ENCODE measurements at places on chromosomes 2 and 18.

GRCh38 chr2:226531061-226531810 lies 268.4 kb downstream of the IRS1 start:
- no peak for DNase-seq

DNA sequence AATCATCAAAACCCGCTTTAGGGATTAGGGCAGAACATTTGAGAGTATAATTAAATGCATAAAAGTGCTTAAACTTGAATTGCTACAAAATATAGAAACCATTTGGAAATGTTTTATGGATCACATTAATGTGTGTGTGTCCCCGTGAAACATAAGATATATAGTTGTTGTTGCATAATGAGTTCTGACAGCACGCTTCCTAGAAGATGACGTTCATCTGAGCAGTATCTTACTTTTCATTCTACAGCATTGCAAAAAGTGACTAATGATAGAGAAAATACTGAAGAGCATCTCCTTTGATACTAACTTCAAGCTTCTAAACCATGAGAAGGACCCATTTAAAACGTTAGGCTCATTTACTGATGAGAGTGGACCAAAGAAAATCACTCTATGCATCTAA lies 63.7 kb downstream of the SLC8A1 start:
- DNase-seq = no peak

DNA sequence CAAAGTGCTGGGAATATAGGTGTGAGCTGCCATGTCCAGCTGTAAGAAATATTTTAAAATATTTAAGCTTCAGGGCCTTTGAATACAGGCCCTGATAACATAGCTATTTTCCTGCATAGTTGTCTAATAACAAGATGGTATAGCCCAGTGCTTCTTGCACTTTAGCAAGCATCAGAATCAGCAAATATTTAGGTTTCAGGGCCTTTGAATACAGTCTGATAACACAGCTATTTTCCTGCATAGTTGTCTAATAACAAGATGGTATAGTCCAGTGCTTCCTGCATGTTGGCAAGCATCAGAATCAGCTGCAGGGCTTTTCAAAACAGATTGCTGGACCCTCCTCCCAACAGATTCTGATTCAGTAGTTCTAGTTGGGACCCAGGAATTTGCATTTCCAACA lies 5.6 kb downstream of the GEMIN6 start:
- no peak for DNase-seq

DNA sequence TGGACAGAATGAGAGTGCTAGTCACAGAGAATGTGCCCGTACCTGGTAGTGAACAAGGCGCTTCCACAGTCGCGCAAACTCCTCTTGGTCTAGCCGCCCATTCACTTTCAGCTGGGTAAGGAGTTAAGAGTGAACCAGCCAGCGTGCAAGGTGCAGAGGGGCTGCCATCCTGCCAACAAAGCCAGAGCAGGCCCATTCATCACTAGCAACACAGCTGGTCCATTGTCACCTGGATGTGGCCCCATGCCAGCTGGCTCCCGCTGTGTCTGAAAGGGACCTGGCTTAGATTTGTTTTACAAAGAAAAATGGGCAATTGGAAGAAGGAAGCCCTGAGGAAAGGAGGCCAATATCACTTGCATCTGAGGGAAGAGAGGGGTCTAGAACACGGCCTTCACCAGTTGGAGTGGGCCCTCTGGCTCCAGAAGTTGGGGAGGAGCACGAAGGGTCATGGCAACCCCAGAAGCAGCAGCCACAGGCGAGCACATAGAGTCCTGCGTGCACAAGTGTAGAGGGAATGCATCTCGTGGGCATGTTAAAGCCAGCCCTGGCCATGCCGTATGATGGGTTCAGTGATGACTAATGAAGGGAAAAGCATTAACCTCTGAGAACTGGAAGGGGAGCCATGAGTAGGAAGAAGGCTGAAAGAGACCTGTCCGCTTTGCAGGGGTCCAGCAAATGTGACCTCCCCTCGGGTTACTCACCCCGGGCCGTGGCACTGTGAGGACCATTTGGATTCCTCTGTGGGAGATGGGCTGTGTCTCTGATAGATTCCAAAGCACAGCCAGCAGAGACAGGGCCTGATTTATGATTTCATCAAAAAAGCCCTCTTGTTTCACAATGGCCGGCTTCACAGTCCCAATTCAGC lies 70.6 kb downstream of the CAPN13 start:
- DNase-seq = no peak

All from activated T-cell treated with anti-CD3 and anti-CD28 coated beads, Interleukin-2, amount 50 U/mL, for 24 hours (primary cell).